ENCODE measurements at places on chromosomes 16 and 17.

GRCh38 chr17:61058066-61058465 is 341.6 kb upstream of the TBX2 start:
- DNase-seq: no peak

DNA sequence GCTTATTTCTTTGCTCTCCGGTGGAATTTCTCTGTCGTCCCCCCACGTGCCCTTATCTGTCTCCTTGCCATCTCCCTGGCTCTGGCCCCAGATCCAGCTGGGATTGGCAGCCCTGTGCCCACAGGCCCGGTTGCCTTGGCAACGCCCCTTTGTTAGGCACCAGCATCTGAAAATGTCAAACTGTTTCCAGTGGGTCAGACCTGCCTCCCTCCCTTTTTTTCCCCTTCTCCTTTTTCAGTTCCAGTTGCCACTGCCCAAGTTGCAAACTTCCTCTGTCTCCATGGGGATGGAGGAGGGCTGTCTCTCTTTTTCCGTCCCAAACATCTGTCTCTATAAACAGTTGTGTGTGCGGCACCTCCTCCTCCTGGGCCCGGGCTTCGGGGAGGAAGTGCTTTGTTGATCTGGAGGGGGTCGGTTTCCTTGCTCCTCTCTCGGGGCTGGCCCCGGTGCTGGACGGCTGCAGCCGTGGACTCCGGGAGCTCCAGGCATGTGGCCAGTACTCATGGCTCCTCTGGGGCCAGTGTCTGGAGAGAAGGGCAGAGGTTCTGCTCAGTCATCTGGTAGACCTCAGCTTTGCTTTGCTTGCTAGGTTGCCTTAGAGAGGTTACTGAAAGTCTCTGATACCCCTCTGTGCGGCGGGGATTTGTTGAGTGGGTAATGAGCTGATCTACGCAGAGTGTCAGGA is 35.3 kb downstream of the SOCS3 start:
- DNase-seq: no peak

DNA sequence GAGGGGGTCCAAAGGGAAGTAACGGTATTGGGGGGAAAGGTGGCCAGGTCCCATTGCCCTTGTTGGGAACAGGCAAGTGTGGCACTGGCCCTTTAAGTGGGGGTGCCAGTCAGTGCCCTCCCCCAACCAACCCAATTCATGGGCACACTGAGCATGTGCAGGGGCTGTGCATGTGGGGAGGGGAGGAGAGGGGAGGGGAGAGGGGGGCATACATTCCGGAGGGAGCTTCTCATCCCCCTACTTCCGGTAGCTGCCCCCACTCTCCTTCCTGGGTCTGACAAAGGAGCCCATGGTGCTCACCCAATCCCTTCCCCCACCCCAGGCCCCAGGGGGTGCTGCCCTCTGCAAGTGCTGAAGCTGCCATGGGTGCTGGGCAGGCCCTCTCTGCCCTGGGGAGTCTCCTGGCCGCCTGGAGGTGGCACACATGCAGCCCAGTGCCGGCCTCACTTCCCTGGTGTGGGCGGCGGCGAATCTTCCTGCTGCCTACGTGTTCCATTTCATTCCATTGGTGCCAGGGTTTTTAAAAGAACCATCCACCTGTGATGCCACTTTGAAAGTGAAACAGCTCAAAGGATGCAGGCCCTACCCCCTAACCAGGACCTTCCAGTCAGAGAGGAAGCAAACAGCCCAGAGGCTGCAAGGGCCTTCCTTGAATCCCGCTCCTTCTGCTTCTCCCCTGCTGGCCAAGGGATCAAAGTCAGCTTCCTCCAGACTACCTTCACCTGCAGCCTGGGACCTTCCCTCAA is 11.0 kb downstream of the HEXIM2 start:
- DNase-seq: peak; percentile 50

GRCh38 chr16:69942099-69942491 is 9.0 kb upstream of the CLEC18A start:
- DNase-seq: no peak

- no peak for DNase-seq
These were observed 13.6 kb downstream of the SMPD3 start for GRCh38 chr16:68434624-68435210.

DNA sequence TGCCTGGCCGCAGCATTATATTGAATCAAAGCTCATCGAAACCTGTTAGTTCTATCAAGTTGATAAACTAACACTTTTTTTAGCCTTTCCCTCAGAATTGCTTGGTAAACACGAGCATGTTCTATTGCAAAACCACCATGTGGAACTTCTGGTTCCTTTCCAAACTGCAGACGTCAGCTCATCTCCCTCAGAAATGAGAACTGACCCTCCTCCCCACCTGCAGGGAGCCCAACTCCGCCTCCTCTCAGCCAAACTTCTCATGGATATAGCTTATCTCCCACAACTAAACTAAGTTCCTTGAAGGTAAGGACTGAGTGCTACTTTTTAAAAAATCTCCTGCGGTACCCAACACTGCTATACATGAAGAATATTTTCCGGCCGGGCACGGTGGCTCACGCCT is 6.7 kb downstream of the SHMT1 start:
- DNase-seq: no peak

DNA sequence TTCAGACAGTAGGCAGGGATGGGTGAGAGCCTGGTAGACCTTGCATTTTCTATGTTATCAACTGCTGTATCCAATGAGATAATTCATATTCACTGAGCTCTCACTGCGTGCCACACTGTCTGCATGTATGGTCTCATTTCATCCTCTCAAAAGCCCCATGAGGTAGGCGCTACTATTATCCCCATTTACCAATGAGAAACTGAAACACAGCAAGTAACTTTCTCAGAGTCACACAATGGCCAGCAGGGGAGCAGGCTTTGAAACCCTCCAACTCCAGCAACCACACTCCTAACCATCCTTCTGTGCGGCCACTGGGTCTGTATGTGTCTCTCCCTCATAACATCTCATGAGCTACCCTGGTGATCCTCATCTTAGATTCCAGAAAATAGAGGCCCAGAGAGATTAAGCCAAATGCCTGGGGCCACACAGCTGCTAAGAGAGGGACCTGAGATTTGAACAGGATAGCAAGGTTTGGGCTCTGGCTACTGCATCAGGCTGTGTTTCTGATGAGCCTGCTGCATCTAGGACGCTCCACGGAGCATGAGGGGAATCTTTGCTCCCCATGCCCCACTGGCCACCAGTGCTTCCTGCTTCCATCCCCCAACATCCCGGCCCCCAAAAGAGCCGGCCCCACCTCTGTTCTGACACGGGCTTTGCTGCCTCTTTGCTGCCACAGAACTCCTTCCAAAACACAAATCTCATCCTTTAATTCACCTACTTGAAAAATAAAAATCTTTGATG is 3.2 kb downstream of the CCR7 start:
- DNase-seq: no peak

DNA sequence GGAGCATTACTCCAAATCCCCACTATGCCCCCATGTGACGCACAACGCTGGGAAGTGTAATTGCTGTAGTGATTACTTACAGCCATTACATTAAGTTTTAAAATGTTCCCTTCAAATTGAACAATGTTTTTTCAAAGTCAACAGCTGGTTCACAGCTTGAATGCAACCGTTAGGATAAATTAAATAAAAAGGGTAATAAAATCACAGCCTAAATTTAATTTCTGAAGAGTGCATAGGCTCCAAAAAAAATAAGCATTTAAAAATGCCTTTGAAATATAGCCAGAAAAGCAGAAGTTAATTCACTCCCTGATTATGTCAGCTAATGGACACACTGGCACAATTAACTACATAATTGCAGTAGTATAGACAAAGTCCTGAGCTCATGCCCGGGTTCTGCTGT is 50.5 kb upstream of the KDM8 start:
- DNase-seq: no peak

DNA sequence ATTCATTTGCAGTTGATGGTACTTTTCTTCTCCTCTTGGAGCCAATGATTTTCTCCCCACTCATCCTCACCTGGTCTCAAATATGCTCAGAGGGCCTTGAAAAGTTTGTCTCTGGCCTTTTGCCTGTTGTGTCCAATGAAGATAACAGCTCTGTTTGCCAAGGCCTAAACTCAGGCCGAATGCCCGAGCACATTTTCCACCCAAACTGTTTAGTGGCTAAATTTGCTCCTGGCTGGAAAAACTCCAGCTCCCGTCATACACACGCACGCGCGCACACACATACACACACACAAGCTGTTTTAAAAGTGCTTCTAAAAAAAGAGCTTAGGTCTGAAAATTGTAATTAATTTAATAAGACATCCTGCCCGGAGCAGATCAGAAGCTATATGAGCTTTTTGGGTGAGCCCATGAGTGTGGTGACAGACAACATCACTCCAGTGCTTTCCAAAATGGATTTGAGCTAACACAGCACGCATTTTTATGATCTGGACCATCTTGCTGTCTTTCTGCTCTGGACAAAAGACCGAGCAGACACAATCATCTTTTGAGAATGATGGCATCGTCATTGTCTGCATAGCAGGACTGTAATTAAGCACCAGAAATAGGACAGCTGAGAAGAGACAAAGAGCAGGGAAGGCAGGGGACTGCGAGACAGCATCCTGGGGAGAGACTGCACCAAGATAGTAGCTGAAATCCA is 48.9 kb downstream of the IRX6 start:
- DNase-seq: no peak
